ENCODE measurements at places on chromosomes 3 and 15. TPM values are rescaled to one million over a fixed set of nuclear protein-coding genes. Genes with fewer than 3 reads are reported as not detected.
A peak's percentile ranks its signal among the peaks of the same experiment; 100 is the strongest.

DNA sequence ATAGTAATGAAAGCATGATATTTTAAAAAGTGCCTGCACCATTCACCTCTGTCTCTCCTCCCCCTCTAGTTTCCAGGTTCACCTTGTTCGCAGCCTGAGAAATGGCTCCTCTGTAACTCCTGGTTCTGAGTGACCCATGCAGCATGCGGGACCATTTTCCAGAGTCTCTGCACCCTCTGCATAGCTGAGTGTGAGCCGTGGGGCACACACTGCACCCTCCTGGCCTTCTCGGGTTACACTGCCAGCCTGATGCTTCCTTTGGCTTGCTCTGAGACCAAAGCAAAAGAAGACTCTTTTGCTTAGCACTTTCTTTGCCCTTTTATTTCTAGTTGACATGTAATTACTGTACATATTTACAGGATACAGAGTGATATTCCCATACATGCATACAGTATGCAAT is 287.3 kb downstream of the GABRG3 start:
- no peak for DNase-seq

- DNase-seq = no peak
Observed at GRCh38 chr3:72250725-72251124, 465.8 kb upstream of the PROK2 start.

DNA sequence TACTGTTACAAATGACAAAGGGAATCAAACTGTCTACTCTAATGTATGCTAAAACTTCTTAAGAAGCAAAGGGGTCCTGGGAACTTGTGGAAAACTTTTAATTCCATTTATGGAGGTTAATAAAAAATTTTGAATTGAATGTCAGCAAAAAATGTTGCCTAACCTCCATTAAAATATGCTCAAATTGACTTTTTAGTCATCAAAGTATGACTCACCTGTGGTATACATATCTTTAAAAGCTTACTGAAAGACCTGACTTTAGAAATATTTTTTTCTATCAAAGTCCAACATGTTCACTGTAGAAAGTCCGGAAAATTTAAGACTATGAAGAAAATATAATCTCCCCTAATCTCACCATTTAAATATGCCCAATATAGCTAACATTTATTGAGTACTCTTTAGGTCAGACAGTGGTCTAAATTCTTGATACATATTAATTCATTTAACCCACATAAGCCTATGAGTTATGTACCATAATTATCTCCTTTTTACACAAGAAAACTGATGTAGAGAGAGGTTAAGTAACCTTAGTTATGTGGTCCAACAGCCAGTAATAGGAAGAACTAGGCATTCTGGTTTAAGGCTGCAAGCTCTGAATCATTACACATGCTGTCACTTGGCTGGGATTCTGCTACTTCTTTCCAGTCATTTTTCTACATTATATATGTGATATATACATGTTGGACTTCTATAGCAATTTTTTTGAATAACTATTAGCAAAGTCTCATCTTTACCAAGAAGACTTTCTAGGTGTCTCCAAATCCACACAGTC is 83.6 kb downstream of the PDZRN3 start:
- DNase-seq = no peak

GRCh38 chr15:83919978-83920510 is 266.1 kb downstream of the ADAMTSL3 start:
- DNase-seq = no peak

GRCh38 chr3:113255100-113255853 is 43.9 kb downstream of the BOC start:
- no peak for DNase-seq

DNA sequence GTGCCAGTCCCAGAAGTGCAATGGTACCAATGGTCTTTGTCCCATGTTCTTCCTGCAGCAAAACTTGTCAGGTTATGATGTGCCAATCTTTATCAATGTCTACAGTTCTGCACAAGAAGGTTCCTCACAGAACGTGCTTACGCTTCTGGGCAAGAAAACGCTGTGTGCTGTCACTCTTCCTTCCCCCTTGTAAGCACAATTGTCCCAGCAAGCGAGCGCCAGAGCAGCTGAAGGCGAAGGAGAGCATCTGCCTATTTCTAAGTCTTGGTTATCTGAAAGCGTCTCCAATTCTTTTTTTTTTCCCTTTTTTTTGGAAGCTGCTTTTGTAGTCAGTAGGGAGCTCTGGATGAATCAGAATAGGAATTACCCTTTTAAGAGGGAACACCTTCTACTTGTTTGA is 514.4 kb downstream of the FGF12 start:
- no peak for DNase-seq

- DNase-seq = no peak
Observed at GRCh38 chr15:32878869-32879805, 161.3 kb downstream of the GREM1 start.

GRCh38 chr3:49248840-49249227 is 28.2 kb downstream of the C3orf62 start:
- DNase-seq = no peak

DNA sequence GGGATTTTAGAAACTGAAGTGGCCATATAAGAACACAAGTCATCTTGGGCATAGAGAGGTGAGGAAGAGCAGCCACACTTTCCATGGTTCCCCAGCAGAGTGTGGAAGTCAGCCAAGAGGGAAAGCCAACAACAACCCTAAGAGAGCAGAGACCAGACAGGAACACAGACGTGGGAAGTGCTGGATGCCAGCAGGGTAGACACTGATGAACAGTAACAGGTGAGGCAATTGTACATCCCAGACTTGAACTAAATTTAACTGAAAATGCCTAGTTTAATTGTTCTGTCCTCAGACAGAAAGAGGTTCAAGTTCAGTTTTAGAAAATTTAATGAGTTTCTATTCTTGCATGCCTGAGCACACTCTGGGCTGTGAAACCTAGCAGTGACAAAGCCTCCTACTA is 212.1 kb downstream of the ATP8B4 start:
- DNase-seq = no peak

GRCh38 chr15:40084650-40085049 is 24.0 kb downstream of the BMF start:
- DNase-seq = no peak

GRCh38 chr15:25824618-25825017 is 38.5 kb downstream of the ATP10A start:
- DNase-seq = no peak

DNA sequence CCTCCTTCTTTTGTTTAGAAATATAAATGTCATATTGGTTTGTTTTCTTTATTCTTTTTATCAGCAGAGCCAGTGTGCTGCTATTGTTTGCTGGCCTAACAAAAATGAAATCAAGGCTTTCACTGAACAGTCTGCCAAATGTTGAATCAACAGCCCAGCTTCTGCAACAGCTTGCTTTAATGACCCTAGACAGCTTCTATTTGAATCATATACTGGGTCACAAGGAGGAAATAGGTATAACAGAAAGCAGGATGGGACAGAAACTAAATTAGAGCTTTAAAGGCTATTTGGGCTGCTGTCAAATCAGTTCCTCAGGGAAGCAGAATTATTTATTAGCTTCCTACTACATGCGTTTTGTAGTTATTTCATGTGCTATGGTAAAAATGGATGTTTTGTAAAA is 12.1 kb upstream of the DNAJC13 start:
- no peak for DNase-seq

DNA sequence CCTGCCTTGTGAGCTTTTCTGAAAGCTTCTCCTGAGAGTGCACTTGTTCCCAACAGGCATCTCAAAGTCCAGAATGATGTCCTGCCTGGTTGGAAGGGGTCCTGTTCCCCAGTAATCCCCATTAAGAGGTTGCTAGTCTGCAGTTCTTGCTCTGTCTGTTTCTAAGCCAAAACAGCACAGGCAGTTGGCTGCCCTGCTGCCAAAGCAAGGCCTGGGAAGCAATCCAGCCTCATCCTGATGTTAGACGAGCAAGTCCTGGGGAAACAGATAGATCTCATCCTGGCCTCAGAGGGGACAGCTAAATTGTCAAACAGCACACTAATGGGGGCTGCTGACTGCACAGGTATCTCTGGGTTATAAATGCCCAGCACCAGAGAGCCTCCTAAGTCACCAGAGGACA is 198.0 kb downstream of the EPHB1 start:
- DNase-seq = no peak

DNA sequence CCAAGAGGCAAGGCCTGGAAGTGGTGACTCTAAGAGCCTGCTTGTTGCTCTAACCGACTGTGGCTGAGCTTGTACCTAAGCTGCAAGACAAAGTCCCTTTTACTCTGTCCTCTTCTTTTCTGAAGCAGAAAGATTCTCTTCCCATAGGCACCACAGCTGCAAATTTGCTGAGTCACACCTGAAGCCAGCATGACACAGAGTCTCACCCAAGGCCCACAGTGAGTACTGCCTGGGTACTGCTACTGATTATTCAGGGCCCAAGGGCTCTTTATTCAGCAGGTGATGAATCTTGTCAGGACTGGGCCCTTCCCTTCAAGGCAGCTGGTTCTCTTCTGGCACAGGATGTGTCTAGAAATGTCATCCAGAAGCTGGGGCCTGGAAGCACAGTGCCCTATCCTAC is 18.9 kb upstream of the TIGIT start:
- DNase-seq = peak; percentile 76

- DNase-seq = no peak
Observed at GRCh38 chr3:28089527-28089897, 151.9 kb upstream of the CMC1 start.

- DNase-seq = no peak
Observed at GRCh38 chr3:130748981-130749380, 2.4 kb upstream of the PIK3R4 start.

DNA sequence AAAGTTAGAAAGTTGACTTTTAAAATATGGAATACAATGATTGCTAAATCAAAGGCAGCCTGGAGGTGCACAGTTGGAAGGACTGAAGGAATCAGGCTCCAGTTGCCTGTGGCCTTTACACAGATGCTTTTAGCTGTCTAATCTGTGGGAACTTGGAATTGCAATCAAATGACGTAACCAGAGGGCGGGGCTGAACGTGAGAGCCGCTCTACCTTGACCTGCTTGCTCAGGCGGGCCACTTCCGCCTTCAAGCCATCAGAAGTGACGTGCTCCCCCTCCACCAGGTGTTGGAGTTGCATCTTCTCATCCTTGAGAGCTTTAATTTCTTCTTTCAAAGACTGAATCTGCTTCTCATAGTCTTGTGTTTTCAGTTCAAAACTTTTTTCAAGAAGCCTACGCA is 37.7 kb upstream of the GNB5 start:
- no peak for DNase-seq

- no peak for DNase-seq
Observed at GRCh38 chr3:94083261-94083660, 20.4 kb downstream of the NSUN3 start.

DNA sequence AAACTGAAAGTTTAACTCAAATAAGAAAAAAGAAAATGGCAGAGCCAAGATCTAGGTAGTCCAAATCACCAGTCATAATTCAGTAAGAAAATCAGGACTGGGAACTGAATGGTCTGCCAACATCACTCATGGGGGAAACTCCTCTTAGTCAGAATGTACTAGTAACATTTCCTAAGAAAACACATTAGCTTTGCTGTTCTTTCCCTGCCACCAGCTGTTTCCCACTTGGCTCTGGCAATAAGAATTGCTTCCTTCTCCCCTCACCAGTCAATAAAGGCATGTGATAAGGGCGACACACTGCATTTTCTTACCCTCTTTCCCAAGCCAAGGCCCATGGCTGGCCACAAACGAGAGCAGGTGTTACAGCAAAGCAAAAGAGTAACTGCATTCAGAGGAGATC is 46.1 kb downstream of the PIK3R4 start:
- no peak for DNase-seq

- DNase-seq = no peak
Observed at GRCh38 chr3:30751610-30752299, 142.7 kb downstream of the GADL1 start.

DNA sequence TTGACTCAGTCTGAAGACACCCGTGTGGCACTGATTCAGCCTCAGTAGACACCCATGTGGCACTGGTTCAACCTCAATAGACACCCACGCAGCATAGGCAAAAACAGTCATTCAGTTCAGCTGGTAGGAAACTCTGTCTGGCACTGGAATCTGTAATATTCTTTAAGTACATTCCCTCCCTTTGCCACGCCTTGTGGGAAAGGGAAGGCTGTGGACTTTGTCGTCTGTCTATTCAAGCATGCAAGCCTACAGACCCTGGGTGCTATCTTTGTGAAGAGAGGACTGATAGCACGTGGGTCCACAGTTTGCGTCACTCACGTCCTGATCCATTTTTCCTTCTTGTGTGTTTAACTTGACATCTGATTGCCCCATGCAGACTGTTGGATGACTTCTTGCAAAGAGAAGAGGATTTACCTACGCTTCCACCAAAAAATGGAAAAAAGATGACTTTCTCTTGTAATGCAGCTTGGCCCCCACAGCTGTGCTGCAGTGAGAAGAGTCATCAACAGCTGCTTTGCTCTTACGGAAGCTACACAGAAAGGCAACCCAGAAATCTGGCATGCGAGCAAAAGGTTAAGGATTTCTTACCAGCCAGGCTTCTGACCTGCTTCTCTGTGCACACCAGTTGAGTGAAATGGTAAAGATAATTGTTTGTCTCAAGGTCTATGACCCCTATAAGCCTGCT is 278.1 kb downstream of the ULK4 start:
- no peak for DNase-seq

SERINC4 gene
- total RNA-seq = not detected

HERC2 gene
- total RNA-seq = 45.2 TPM

SST gene
- 23.8 TPM for total RNA-seq

PLSCR2 gene
- total RNA-seq = not detected

KIF9 gene
- total RNA-seq = 0.98 TPM

SLC28A1 gene
- total RNA-seq = not detected

LEKR1 gene
- total RNA-seq = not detected

MYLK gene
- 352 TPM for total RNA-seq

All from vagina (tissue), 2 donors.